Stimulated activated CD8-positive, alpha-beta memory T cell treated with anti-CD3 and anti-CD28 coated beads, Interleukin-2, amount 100 ng/mL, for 1 hour (primary cell): ENCODE measurements at places on chromosomes 4 and X.

DNA sequence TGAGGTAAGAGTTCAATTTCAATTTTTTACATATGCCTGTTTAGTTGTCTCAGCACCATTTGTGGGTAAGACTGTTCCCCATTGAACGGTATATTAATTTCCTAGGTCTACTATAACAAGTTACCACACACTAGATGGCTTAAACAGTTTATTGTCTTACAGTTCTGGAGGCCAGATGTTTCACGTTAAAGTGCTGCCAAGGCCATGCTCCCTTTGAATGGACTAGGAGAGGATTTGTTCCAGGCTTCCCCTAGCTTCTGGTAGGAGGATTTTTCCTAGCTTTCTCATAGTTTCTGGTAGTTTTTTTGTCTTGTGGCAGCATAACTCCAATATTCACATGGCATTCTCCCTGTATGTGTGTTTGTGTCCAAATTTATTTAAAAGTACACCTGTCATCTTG lies 149.3 kb upstream of the CYSLTR1 start:
- DNase-seq = no peak

DNA sequence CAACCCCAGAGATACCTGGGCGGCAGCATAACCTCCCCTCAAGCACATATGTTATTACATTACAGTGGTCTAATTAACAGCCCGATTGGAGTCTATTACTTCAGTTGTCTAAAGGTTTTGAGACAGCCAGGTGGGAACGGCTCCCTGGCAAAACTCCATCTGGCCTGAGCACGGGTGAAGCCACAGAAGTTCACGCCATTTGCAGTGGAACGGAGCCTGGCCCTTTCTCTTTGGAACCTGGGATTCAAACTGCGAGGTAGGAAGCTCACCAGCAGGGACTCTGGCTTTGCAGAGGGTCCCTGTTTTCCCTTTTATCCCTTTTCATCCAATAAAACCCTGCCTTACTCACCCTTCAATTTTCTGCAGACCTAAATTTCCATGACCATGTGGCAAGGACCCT lies 45.9 kb upstream of the NEIL3 start:
- no peak for DNase-seq

GRCh38 chr4:6183740-6184139 lies 16.6 kb downstream of the JAKMIP1 start:
- no peak for DNase-seq

DNA sequence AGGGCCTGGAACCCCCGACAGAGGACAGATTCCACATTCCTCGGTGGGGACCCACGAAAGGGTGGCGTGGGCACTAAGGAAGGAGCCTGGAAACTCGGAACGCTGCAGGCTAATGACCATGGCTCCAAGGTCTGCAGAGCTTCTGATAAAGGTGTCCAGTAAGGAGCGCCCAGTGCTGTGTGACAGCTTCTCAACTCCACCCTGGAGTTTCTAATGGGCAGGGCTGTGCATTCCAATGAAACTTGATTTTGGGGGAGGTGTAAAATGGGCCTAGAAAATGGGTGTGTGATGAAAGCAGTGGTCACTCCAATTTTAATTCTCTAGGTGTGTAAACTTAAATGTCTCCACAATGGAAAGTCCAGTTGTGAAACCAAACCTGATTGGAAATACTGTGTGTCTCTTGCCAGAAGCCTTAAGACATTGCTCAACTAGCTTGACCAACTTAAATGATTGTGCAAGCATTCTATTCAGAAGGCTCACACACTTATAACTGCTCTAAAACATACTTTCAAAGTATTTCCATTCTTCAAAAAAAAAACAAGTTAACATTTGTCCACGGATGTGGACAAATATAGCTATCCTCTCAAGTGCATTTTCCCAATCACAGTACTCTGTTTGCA lies 52.1 kb downstream of the XAGE2 start:
- DNase-seq = no peak

DNA sequence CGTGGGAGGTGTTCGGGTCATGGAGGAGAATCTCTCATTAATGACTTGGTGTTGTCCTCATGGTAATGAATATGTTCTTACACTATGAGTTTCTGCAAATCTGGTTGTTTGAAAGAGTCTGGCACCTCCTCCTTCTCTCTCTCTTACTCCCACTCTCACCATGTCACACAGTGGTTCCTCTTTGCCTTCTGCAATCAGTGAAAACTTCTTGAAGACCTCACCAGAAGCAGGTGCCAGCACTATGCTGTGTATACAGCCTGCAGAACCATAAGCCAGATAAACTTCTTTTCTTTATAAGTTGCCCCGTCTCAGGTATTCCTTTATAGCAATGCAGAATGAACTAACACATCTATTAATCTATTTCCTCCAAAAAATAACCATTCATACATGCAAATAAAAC lies 275.0 kb downstream of the ANTXR2 start:
- no peak for DNase-seq

DNA sequence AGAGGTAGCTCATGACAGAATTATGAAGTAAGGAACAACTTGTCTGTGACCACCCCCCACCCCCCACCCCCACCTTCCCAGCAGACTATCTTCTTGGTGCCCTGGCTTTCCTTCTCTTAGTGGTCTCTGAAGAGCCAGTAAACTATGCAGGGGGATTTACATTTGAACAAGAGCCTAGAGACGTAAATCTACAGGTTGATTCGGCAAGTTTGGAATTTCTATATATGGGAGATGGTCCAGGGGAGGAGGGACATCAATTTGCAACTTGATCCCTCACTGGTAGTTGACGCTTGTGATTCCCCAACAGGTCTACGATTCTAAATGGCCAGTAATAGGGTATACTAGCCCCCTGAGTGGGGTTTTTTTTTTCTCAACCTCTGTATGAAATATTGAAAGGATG lies 36.7 kb downstream of the IL13RA1 start:
- no peak for DNase-seq

- no peak for DNase-seq
These were observed 889.9 kb upstream of the INTU start for GRCh38 chr4:126742885-126743284.

DNA sequence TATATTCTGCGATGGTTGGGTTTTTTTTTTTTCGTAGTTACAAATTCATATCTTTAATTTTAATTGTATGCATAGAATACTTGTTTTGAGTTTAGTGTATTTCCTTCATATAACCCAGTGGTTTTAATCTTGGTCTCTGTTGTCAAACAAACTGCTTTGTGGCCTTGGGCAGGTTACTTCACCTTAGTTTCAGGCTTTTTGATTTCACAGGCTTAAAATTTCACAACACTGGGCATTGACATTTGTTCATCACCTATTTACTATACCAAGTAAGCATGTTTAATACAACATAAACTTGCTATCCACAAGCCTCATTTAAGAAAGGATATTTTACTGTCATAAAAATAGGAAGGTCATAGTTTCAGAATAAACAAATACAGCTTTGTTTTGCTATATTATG lies 14.7 kb downstream of the RAPGEF2 start:
- DNase-seq = no peak

- no peak for DNase-seq
These were observed 197.0 kb upstream of the MAD2L1 start for GRCh38 chr4:120263618-120264017.

DNA sequence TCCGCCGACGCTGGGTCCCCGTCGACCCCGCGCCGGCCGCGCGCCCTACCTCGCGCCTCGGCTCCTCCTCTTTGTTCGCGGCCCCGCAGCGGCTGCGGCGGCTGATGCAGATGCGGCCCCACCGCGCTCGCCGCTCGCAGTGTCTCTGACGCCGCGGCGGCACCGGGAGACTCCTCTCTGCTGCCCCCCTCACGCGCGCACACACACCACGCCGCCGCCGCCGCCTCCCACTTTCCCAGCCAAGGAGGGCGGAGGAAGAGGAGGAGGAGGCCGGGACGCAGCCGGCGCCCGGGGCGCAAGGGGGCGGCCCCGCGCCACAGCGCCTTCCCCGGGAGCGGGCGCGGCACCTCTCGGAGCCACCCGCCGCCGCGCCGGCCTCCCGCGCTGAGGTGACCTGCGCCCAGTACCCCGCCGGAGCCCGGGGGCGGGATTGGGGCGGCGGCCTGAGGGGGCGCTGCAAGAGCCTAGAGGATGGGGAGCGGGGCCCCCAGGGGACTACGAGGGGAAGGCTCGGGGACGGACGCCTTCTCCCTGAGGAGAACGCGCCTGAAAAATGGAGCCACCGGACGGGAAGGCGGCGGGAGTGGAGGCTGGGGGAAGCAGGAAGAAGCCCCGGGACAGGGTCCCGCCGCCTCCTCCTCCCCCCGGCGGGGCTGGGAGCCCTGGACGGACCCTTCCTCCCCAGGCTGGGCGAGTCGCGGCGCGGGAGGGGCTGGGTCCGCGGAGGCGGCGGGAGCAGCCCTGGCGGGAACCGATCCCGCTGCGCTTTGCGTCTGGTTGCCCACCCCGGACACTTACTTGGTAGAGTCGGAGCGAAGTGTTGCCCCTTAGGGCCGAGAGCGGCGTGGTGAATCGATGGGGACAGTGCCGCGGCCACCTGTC lies at the start of gene SH3RF1:
Gene SH3RF1, minus strand, starts transcription at position 147 of the 882 bp plus-strand sequence. CDS start 1,744 bp downstream, outside the sequence.
- DNase-seq = no peak

GRCh38 chr4:165517216-165517615 lies 138.4 kb downstream of the CPE start:
- no peak for DNase-seq

- DNase-seq = no peak
These were observed 13.1 kb upstream of the EOLA1 start for GRCh38 chrX:149527705-149528104.

DNA sequence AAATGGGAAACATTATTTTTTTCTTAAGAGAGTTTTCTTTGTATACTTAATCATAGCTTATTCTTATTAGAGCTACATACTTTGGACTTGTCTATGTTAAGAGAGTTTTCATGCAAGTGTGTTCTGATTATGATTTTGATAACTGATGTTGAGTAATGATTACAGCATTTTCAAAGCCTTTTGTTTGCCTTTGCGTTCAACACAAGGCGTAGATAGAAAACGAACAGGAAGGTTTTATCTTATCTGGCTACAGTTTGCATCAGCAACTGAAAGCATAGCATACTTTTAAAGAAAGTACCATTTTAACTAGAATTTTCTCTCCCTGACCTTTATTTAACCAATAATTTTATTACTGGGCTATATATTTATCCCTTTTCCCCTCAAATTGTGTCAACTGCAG lies 51.6 kb upstream of the PDLIM5 start:
- no peak for DNase-seq

DNA sequence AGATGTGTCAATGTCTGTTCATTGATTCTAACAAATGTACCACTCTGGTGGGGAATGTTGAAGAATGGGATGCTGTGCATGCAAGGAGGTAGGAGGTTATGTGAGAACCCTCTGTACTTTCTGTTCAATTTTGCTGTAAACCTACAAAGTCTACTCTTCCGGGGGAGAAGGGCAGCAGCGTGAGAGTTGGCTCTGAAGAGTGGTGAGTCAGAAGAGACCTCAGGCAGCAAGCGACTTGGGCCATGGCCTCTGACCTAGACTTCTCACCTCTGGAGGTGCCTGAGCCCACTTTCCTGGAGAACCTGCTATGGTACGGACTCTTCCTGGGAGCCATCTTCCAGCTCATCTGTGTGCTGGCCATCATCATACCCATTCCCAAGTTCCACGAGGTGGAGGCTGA lies 26.7 kb downstream of the MANBA start:
- no peak for DNase-seq

DNA sequence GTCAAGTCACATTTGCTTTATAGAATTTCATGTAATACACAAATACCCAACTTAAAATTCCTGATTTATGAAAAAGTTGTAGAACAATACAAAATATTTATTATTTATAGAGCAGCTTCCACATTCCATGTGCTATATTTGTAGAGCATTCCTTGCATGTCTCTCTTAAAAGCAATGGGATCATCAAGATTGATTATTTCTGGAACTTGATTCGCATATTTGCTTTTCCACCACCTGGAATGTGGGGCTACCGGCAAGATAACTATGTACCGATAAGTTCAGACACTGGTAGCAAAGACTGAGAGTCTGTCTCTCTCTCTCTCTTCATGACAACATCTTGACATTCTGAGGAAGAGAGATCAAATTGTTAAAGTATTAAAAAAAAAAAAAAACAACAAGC lies 59.3 kb downstream of the MAPK10 start:
- DNase-seq = no peak

GRCh38 chr4:38667085-38667893 lies 3.3 kb downstream of the KLF3 start:
- DNase-seq = peak; percentile 26

DNA sequence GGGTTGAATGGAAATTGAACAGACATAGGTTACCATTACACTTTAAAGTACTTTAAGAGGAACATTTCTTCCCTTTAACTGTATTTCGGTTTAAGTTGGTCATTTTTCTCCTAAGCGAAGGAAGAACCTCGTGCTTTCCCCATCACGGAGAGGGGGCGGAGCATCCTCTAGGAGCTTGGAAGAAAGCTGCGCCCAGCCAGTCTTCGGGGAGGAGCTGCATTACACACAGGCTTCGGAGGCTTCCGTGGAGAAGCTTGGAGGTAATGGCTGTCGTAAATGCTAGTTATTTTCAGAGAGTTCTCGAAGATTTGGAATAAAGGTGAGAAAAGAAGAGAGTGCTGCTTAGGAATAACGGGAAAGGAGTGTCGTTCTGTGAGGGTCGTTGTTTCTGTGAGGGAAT lies at the start of gene PWWP3B:
Gene PWWP3B, plus strand, starts transcription at position 199 of the 400 bp plus-strand sequence. CDS start 37,128 bp downstream, outside the sequence.
- DNase-seq = no peak

DNA sequence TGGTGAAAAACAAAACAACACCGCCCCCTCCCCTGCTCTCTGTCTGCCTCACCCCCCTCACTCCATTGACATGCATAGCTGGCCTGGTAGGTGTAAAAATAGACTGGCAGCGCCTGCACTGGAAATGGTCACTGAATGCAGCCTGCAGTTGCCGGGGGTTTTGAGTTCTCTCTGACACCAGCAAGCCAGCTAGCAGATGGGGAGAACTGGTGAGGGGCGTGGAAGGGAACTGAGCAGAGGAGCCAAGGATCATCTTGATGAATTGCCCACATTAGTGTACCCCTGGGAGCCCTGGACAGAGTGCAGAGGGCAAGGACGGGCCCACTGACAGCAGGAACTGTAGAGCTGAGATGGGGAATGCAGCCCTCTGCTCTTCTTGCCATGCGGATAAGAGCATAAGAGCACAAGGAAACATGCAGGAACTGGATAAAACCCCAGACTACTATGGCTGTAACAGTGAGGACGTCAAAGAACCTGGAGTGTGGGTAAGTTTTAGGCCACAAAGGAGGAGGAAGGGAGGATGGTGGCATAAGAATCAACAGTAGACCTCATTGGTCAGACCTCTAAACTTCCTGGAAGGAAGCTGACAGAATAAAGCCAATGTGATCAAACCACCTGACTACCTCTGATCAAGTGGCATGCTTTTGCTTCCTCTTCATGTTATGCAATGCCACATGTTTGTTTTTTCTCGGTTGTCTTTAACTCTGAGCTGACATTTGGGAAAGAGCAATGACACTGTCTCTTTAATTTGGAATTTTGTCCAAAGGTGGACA lies 96.3 kb downstream of the ANK2 start:
- DNase-seq = no peak

GRCh38 chr4:86594559-86595425 lies 677 bp downstream of the PTPN13 start:
- no peak for DNase-seq

- no peak for DNase-seq
These were observed 180.5 kb downstream of the GLUD2 start for GRCh38 chrX:121227888-121228287.

- DNase-seq = peak; percentile 40
These were observed 14.8 kb downstream of the PDK3 start for GRCh38 chrX:24479924-24480323.
